ENCODE measurements at places on chromosomes 7 and 10.

DNA sequence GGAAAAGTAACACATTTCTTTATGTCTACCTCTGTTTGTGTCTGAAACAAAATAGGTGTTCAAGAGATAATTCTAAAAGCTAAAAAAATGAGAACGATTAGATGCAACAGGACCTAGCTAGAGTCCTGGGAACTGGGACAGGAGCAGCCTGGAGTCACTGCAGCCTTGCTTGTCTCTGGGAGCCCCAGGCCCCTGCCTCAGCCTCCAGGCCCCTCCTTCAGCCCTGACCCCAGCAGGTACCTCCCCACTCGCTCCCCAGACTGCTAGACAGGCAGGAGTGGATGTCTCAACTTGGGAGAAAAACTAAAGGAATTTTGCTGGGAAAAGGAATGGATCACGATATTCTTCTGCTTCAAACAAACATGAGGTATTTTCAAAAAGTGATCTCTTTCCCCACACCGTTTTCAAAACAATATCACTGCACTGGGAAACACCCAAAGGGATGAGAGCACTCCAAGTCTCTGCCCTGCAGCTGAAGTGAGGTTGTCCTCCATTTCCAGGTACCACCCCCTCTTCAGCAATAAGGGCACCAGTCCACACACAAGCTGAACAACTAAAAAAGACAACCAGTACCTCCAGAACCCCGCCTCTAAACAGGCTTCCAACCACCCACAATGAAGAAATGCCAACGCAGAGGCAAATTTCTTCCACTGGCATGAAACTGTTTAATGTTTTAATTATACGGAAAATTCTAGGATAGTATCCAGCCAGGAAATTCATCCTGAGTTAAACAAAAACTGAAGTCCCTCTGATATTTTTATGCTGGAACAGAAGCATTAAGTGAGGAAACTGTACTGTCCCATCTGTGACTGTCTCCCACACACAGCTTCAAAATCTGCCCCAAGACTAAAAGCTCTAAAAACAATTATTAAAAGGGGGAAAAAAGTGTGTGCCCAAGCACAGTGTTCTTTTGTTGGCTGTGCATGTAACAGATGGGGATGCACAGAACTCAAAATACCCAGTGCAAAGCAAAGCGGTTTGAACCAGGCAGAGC, 47.2 kb downstream of the XPNPEP1 start:
- DNase-seq: no peak

DNA sequence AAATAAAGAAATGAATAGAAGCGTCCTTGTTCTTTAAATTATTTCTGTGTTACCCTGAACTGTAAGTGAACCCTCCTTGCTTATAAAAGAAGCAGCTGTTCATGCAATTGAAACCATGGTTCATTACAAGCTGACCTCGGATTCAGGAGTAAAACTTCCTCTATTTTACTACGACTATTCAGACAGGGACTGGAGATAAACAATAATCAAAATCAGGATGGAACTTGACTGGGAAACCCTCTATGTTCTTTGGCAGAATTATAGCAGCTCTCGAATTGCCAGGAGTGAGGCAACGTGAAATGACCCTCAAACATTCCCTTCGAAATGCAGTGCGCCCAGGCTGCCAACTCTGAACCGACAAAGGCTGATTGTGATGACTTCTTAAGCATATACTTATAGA, 172.1 kb downstream of the CYP26A1 start:
- no peak for DNase-seq

- no peak for DNase-seq
Observed at GRCh38 chr7:94396596-94396995, 1.9 kb downstream of the COL1A2 start.

- no peak for DNase-seq
Observed at GRCh38 chr10:70652761-70653657, 19.3 kb upstream of the ADAMTS14 start.

- no peak for DNase-seq
Observed at GRCh38 chr7:72213081-72213480, 199.1 kb downstream of the CALN1 start.

GRCh38 chr10:111430070-111430469, 353.2 kb downstream of the ADRA2A start:
- no peak for DNase-seq

GRCh38 chr10:86260564-86260963, 106.0 kb downstream of the GRID1 start:
- DNase-seq: no peak

- DNase-seq: no peak
Observed at GRCh38 chr10:75469006-75469616, 37.7 kb downstream of the LRMDA start.

GRCh38 chr7:128792471-128793180, 858 bp downstream of the CCDC136 start:
- DNase-seq: no peak

GRCh38 chr7:17233603-17234002, 64.8 kb upstream of the AHR start:
- DNase-seq: no peak

- no peak for DNase-seq
Observed at GRCh38 chr7:108402865-108403264, 53.4 kb downstream of the NRCAM start.

DNA sequence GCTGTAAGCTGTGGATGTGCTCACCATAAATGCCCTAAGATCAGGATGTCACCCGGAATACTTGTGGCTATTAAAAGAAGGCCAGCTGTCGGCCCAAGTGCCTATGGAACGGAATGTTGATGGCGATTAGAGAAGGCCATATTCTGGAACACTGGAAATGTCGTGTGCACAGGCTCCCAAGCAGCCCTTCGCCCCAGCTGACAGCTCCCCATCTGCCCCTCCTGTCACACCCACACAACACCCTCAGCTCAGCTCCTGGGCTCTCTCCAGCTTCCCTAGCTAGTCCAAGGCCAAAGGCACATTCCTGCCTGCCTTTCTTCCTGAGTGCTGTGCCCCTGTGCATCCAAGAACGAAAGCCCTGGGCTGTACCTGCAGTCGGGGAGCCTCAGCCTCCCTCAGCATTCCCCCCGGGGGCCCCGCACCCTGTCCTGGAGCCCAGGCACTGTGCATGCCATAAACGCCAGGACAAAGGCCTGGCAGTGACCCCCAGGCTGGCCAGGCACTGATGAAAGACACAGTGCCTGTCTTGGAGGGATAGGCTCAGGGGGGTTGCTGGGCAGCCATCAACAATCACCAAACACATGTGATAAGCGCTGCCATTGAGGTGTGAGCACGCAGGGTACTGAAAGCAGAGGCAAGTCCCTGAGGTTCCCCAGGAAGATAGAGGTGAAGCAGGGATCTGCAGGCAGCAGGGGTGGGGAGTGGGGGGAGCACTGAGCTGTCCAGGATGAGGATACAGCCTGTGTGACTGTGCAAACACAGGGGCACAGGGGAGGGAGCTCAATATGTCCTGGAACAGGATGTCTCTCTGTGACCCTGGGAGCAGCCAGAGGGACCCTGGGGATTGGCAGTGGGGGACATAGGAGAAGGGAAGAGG, 3.7 kb upstream of the LDB3 start:
- DNase-seq: no peak

DNA sequence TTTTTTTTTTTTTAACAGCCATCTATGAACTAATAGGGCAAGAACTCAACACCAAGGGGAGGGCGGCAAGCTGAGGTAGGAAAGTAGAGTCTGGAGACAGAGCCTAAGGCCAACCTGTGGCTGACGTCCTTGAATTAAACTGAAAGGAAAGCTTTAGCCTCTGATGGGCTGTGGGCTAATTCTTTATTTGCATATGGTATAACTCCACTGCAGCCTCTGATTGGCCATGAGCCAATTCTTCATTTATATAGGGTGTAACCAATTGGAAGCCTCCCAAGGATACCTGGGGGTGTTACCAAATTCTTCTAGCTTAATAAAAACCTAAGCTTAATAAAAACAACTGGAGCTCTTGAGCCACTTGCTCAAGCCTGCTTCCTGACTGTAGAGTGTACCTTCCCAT, 10.3 kb downstream of the TYW1 start:
- DNase-seq: no peak

DNA sequence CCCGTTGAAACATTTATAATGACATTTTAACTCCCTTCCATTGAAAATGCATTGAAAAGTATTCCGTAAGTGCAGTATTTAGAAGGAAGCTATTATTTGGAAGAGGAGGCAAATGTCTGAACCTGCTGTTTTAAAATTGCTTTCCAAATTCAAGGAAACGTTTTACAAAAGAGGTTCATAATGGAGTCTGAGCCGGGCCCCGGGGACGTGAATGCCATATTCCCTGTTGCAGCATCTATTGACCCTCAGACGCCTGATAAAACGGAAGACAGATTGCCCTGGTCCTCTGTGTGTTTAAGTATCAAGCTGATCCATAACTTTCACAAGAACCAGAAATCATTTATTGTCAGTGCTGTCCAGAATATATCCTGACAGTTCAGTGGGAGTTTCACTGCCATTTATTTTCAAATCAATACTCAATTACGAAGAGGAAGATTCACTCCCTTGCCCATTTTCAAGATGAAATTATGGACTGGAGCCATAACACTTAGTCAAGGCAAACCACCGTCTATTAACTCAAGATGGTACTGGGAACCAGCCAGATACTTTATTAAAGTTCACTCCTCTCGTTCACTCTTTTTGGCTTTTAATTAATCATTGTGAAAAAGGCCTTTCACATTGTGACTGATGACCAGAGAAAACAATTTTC, 435.7 kb upstream of the PFKP start:
- DNase-seq: no peak

DNA sequence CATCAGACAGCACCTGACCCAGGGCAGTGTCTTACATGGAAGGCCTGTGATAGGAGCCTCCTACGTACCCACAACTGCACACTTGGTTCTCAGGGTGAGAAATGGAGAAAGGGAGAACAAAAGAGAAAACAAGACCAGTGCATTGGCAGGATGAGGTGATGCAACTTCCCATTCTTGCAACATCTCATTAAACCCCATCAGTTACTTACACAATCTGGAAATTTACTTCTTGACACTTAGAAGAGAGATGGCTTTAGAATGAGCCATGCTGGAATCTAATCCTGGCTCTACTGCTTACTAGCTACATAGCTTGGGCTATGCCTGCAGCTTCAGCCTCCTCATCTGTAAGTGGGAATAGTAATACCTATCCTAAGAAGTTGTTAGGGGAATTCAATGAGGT, 391.7 kb downstream of the KCNMA1 start:
- DNase-seq: no peak

DNA sequence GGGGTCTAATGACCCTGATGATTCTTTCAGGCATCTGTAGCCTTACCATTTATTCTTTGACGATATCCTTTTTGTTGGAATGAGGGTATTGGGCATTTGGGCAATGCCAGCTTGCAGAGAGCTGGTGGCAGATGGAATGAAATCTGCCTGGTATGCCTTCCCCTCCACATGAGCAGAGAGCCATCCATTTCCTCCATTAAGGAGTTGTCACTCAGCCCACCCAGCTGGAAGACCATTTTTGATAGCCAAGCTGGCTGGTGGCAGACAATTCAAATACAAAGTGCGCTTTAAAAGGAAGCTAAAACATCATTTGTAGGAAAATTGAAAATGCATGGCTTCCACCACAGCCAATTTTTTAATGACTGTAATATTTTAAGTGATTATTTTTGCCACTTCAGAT, 240.1 kb upstream of the SLC26A5 start:
- DNase-seq: no peak

DNA sequence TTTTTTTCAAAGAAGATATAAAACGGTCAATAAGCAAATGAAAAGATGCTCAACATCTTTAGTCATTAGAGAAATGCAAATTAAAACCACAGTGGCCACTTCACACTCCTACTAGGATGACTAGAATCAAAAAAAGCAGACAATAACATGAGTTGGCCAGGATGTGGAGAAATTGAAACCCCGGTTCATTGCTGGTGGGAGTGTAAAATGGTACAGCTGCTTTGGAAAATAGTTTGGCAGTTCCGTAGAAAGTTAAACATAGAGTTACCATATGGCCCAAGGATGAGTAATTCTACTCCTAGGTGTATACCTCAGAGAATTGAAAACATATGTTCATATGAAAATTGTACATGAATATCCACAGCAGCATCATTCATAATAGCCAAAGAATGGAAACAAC, 573.3 kb downstream of the GALNT17 start:
- no peak for DNase-seq

- DNase-seq: no peak
Observed at GRCh38 chr10:132113766-132114365, 48.1 kb downstream of the JAKMIP3 start.

DNA sequence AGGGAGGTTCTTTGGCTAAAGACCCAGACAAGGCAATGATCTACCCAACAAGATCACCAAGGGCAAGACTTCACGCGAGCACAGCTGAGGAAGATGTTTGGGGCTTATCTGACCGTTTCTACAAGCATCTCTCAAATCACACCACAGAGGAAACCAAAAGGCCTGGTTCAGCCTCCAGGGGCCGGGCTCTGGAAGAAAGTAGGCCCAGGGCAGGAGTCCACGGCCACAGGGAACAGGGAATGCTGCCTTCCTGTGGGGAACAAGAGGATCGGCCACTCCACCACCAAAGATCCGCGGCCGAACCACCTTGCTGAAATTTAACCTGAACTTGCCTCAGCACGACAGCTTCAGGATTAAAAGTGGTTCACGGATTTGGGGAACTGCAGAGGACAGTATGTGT, 332.5 kb downstream of the PTPRN2 start:
- DNase-seq: no peak

- no peak for DNase-seq
Observed at GRCh38 chr7:108284349-108285002, 154.3 kb upstream of the LAMB4 start.

DNA sequence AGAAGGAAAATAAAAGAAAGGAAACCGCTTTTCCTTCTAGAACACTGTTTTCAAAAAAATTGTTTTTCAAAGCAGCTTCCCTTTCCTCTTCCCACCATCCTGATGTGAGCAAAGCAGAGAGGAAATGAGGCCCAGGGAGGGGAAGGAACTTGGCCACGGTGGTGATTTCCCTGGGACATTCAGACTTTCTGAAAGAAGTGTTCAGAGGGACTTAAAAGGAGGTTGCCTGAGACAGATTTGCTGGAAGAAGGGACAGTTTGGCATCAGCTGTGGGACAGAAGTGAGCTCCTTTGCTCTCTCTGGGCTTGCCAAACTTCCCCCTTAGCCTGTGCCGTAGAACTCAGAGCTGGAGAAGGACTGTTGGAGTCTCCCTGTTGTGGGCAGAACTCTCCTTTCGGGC, 30.3 kb downstream of the ADCYAP1R1 start:
- no peak for DNase-seq

DNA sequence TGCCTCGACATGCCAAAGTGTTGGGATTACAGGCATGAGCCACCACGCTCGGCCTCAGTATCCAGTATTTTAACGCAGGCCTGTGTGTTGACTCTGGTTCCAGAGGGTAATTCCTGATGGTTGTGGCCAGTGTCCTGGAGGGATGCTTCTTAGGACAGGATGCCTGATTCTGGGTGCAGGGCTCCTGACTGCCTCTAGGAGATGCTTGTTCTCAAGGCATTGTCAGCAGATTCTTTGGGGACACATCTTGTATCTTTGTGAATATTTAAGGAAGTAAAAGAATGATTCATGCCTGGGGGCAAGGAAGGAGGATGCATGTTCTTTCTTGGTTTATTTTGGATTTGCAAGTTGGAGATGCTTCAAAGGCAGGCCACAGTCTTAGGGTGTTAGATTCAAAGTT, 2.2 kb downstream of the ZDHHC4 start:
- no peak for DNase-seq
